ENCODE measurements at places on chromosomes 3 and 15.

DNA sequence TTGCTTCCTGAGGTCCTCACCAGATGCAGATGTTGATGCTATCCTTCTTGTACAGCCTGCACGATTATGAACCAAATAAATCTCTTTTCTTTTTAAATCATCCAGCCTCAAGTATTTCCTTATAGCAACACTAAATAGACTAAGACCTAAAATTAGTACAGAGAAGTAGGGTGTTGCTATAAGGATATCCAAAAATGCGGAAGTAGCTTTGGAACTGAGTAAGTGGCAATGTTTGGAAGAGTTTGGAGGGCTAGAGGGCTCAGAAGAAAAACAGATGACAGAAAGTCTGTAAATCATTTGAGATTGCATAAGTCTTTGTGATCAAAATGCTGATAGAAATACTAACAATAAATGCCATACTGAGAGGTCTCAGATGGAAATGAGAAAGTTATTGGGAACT lies 894.9 kb downstream of the DIPK2A start:
- H3K27me3 ChIP-seq, result no peaks in the 10 kb centered on the region
- no peak overlapping the region for H3K4me3 ChIP-seq
- no peaks in the 10 kb centered on the region for H3K36me3 ChIP-seq
- no peak overlapping the region for H3K27ac ChIP-seq
- no peak for DNase-seq
- peaks cover 5% of the 10 kb centered on the region for H3K4me1 ChIP-seq

DNA sequence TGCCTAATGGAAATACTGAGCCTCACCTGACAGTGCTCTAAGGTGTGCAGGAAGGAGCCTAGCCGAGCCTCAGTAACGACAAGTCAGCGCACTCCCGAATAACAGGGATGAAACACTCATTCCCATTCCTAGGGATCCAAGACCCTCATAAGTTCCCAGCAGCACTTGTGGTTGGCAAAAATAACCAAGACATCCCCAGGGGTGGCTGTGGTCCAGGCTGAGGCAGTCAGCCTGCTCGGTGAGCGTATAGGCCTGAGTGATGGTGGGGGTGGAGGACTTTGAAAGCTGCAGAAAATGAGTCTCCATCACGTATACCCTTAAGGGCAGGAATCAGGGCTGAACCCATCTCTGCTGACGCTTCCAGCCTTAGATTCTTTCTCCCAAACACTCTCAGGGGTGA lies 120.1 kb downstream of the SMAD6 start:
- H3K36me3 ChIP-seq, result no peaks in the 10 kb centered on the region
- no peak overlapping the region for H3K4me3 ChIP-seq

DNA sequence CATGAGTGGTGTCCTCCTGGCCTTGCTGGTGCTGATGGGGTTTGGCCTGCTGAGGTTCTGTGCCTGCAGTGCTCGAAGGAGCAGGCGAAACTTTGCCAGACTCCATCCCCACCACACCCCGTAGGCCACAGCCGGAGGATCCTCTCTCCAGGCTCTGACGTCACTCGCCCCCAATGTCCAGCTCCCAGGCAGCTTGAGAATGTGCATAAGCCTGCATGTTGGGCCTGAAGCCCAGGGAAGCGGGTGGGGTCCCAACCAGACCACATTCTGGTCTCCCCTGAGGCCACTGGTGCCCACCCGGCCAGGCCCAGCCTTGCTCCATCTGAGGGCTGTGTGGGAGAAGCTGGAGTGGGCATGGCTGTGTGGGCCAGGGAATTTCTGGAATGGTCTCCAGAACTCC lies 109.8 kb downstream of the ASB7 start:
- peaks cover 13% of the 10 kb centered on the region for H3K36me3 ChIP-seq
- peaks cover 12% of the 10 kb centered on the region for H3K4me1 ChIP-seq
- no peak for DNase-seq
- no peak overlapping the region for H3K4me3 ChIP-seq

- H3K4me1 ChIP-seq, result no peaks in the 10 kb centered on the region
- no peaks in the 10 kb centered on the region for H3K36me3 ChIP-seq
- no peak for DNase-seq
- H3K27me3 ChIP-seq, result peaks cover 4% of the 10 kb centered on the region
- no peak overlapping the region for H3K27ac ChIP-seq
- H3K4me3 ChIP-seq, result no peak overlapping the region
Measured at GRCh38 chr3:172582712-172583111, 59.5 kb upstream of the TNFSF10 start.

DNA sequence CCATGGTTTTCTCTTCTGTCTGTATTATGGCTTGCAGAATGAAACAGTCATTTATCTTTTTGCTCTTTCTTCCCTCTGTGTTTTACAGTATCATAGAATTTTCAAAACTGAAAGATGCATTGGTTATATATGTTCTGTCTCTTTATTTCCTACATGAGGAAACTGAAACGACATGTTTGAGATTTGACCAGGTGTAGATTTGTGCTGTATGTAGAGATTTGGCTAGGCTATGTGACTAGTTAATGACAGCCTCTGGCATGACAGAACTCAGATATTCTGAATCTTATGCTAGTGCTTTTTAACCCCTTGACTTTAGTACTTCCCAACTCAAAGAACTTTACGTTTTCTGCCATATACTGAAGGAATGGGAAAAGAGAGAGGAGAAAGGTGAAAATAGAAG lies 151.0 kb downstream of the TCF12 start:
- H3K4me3 ChIP-seq, result no peak overlapping the region
- peaks cover 10% of the 10 kb centered on the region for H3K36me3 ChIP-seq
- no peak overlapping the region for H3K27ac ChIP-seq
- peaks cover 5% of the 10 kb centered on the region for H3K4me1 ChIP-seq
- no peaks in the 10 kb centered on the region for H3K27me3 ChIP-seq

- peaks cover 54% of the 10 kb centered on the region for H3K4me1 ChIP-seq
- H3K27ac ChIP-seq, result no peak overlapping the region
- no peak for DNase-seq
Measured at GRCh38 chr3:8497582-8497981, 4.0 kb upstream of the LMCD1 start.

- no peak overlapping the region for H3K27ac ChIP-seq
- H3K4me3 ChIP-seq, result no peak overlapping the region
- H3K4me1 ChIP-seq, result no peaks in the 10 kb centered on the region
Measured at GRCh38 chr3:161475206-161475605, 21.4 kb upstream of the OTOL1 start.

- peaks cover 32% of the 10 kb centered on the region for H3K4me1 ChIP-seq
- DNase-seq, result no peak
- no peaks in the 10 kb centered on the region for H3K36me3 ChIP-seq
- no peak overlapping the region for H3K4me3 ChIP-seq
- peaks cover 8% of the 10 kb centered on the region for H3K27me3 ChIP-seq
Measured at GRCh38 chr15:92523176-92523575, 129.5 kb downstream of the ST8SIA2 start.

DNA sequence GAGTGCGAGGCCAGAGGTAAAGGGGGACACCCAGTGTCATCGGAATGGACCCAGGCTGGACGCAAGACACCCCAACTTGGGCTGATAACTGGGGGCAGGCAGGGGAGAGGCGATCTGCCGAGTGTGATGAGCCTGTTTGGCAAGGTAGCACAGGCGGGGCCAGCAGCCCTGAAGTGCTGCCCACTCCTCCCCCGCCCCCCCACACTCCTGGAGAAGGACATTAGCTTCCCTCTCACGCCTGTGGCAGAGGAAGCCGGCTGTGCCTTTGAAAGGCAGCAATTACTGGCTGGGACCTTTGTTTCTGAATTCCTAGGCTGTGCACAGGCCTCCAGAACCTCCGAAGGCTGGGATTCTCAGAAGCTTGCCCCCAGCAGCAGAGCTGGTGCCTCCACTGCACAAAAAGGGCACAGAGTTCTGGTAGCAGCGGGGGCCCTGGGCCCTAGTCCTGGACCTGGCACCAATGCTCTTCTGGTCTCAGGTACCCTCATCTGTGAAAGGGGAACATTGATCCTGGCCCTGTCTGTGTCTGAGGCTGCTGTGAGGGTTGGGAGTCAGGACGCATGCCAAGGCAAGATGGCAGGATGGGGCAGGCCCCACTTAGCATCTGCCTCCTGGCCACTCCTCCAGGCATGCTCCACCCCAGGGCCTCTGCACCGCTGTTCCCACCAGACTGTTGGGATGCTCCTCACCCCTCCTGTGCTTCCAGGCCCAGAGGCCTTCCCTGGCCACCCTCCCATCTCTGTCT lies 28.6 kb downstream of the IQSEC1 start:
- DNase-seq, result peak; percentile 33
- no peak overlapping the region for H3K27ac ChIP-seq
- H3K4me3 ChIP-seq, result no peak overlapping the region
- H3K4me1 ChIP-seq, result peaks cover 73% of the 10 kb centered on the region
- no peaks in the 10 kb centered on the region for H3K36me3 ChIP-seq

GRCh38 chr15:94015324-94015723 lies 216.0 kb upstream of the MCTP2 start:
- no peak overlapping the region for H3K27ac ChIP-seq
- H3K4me3 ChIP-seq, result no peak overlapping the region
- H3K36me3 ChIP-seq, result no peaks in the 10 kb centered on the region
- peaks cover 7% of the 10 kb centered on the region for H3K27me3 ChIP-seq
- DNase-seq, result no peak

- peaks cover 6% of the 10 kb centered on the region for H3K27me3 ChIP-seq
- no peaks in the 10 kb centered on the region for H3K36me3 ChIP-seq
- peaks cover 20% of the 10 kb centered on the region for H3K4me1 ChIP-seq
- H3K27ac ChIP-seq, result no peak overlapping the region
Measured at GRCh38 chr3:11653298-11654055, 9.8 kb upstream of the VGLL4 start.

GRCh38 chr3:80334534-80334933 lies 566.7 kb upstream of the ROBO1 start:
- no peaks in the 10 kb centered on the region for H3K4me1 ChIP-seq
- H3K27me3 ChIP-seq, result peaks cover 3% of the 10 kb centered on the region
- H3K4me3 ChIP-seq, result no peak overlapping the region
- no peak overlapping the region for H3K27ac ChIP-seq

GRCh38 chr3:188861842-188862744 lies 309.7 kb upstream of the TPRG1 start:
- no peaks in the 10 kb centered on the region for H3K27me3 ChIP-seq
- no peak for DNase-seq
- H3K4me3 ChIP-seq, result no peak overlapping the region
- H3K4me1 ChIP-seq, result no peaks in the 10 kb centered on the region

GRCh38 chr3:47163169-47164006 lies 525 bp downstream of the SETD2 start:
- peaks cover under 1% of the 10 kb centered on the region for H3K27me3 ChIP-seq
- peaks cover 52% of the 10 kb centered on the region for H3K4me1 ChIP-seq
- peaks cover 14% of the 10 kb centered on the region for H3K36me3 ChIP-seq
- peak overlapping the region; percentile 99 for H3K27ac ChIP-seq

- no peak overlapping the region for H3K4me3 ChIP-seq
- no peak for DNase-seq
- peaks cover 17% of the 10 kb centered on the region for H3K36me3 ChIP-seq
- no peaks in the 10 kb centered on the region for H3K27me3 ChIP-seq
- peak overlapping the region; percentile 64 for H3K27ac ChIP-seq
Measured at GRCh38 chr3:69095636-69096035, 10.9 kb downstream of the ARL6IP5 start.

DNA sequence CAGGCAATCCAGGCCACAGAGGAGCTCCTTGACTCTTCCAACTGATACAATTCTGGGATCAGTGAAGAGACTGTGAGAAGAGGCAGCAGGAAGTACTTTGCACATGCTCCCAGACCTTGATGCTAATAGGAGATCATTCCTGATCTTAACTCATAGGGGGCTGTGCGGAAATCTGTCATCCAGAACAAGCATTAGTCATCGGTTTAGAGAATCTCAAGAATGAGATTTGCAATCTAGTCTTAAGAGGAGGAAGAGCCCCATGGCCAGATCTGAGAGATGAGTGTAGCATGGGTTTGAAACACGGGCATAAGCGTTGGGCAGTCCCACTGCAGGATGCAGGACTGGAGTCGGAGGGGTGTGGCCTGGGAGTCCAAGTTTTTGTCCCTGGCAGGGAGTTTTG lies 1081.1 kb downstream of the NAALADL2 start:
- H3K27me3 ChIP-seq, result no peaks in the 10 kb centered on the region
- no peaks in the 10 kb centered on the region for H3K4me1 ChIP-seq
- H3K27ac ChIP-seq, result no peak overlapping the region
- peaks cover 26% of the 10 kb centered on the region for H3K36me3 ChIP-seq
- DNase-seq, result no peak

DNA sequence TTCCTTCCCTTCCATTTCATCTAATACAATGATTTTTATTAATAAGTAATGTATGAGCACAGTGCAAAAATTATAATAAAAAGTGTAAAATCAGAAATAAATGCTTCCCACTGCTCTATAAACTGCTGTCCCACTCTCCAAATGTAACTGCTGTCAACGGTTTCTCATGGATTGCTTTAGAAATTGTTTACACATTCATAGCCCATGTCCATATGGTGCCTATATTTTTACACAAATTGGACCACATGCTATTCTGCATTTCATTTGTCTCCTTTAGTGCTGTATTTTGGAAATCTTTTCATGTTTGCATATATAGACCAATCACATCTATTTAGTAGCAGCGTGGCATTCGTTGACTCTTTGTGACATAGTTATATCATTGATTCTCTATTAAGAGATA lies 164.7 kb upstream of the SLCO3A1 start:
- peaks cover 7% of the 10 kb centered on the region for H3K4me1 ChIP-seq
- H3K36me3 ChIP-seq, result no peaks in the 10 kb centered on the region
- H3K4me3 ChIP-seq, result no peak overlapping the region
- H3K27me3 ChIP-seq, result peaks cover 6% of the 10 kb centered on the region
- H3K27ac ChIP-seq, result no peak overlapping the region

- no peak for DNase-seq
- H3K27ac ChIP-seq, result no peak overlapping the region
- peaks cover 5% of the 10 kb centered on the region for H3K4me1 ChIP-seq
- H3K36me3 ChIP-seq, result no peaks in the 10 kb centered on the region
- H3K4me3 ChIP-seq, result no peak overlapping the region
- peaks cover 18% of the 10 kb centered on the region for H3K27me3 ChIP-seq
Measured at GRCh38 chr3:193837347-193837827, 244.4 kb downstream of the OPA1 start.

- H3K4me1 ChIP-seq, result no peaks in the 10 kb centered on the region
- H3K27ac ChIP-seq, result no peak overlapping the region
- no peak overlapping the region for H3K4me3 ChIP-seq
- DNase-seq, result no peak
- peaks cover 4% of the 10 kb centered on the region for H3K27me3 ChIP-seq
Measured at GRCh38 chr3:151976211-151977050, 103.0 kb downstream of the SUCNR1 start.

DNA sequence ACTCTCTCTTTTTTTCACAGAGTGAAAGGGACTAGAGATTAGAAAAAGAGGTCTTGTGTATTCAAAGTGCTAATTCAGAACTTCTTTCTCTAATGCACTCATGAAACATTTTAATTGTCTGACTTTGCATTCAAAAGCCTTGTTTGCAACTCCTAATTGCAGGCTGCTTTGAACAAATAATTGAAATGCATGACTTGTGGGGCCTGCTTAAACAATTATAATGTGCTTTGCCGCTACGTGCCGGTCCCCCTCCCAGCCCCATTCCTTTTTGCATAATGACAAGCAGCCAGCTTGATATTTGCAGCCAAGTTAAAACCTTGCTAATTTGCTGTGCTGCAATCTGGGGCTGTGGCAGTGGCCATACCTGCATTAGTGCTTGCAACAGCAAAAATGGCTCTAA lies 114.5 kb downstream of the FOXB1 start:
- peaks cover 9% of the 10 kb centered on the region for H3K36me3 ChIP-seq
- H3K4me3 ChIP-seq, result no peak overlapping the region
- no peaks in the 10 kb centered on the region for H3K27me3 ChIP-seq
- peaks cover 52% of the 10 kb centered on the region for H3K4me1 ChIP-seq
